ENCODE measurements at places on chromosomes 5 and 9.

DNA sequence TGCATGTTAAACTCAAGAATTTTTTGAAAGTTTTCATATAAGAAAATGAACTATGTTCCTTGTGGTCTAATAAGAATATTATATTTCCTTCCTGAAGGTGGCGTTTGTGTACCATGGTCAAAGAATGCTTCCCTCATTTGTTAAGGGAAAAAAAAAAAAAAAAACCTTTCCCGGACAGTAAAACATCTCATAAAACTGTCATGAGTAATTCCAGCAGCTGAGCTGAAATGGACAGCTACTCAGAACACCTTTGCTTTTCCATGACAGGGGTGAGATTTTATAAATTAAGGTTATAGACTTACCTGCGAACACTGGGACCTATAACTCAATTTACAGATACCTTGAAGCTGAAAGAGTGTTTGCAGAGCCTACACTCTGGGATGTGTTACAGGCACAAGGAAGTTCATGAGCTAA is 113.2 kb upstream of the RANBP3L start:
- no peak for DNase-seq

DNA sequence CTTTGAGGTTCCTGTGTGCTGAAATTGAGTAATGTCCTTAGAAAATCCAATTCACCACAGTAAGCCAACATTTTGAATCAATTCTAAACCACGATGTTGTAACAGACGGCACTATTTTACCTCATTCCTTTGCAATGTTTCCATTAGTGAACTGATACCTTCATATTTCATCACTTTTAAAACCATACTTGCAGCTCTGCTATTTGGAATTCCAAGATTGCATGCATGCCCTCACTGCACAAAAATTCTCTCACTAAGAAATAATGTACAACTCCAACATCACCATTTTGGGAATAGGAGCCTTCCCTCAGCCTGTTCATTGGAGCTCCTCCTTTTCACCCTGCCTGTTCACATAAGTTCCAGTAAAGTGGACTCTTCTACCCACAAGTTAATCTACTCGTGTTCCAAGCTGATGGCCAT is 74.8 kb upstream of the TGFBR1 start:
- no peak for DNase-seq

DNA sequence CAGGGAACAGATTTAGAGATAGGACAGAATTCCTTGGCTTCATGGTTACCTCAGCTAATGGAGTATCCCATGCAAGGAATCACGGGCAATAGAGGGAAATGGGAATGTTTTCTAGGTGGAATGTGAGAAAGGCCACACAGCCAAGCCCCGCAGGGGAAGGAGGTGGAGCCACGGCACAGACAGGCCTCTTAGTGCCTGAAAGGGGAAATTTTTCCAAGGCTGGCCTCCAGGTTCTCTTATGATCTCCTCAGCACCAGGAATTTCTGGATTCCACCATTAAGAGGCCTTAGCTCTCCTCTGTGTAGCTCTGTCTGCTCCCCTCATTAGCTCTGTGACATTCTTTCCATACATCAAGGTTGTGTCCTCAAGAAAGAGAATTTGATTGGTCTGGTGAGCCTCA is 124.7 kb downstream of the GALNT10 start:
- no peak for DNase-seq

DNA sequence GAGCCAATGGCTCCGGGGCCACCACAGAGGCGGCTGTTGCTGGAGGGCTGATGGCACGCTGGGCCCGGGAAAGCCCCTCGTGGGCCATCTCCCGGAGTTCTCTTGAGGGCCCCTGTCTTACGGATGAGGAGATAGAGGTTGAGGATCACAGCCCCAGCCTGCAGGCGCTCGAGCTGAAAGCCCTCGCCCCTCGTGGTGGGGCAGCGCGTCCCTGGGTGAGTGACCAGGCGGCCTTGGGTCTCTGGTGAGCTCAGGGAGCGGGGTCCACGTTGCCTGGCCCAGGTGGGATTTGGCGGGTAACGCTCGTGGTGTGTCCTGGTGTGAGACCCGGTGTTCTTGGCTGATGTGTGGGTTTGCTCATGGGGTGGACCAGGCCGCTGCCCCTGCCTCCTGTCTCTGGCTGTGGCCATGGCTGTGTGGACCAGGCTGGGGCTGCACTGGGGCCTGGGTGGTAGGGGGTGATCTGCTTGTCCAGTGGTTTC is 38.9 kb downstream of the RXRA start:
- DNase-seq = no peak

- no peak for DNase-seq
Measured at GRCh38 chr5:124859556-124860290, 113.3 kb upstream of the ZNF608 start.

- no peak for DNase-seq
Measured at GRCh38 chr5:103010168-103010567, 109.8 kb downstream of the GIN1 start.
